ENCODE measurements at places on chromosomes 7 and 10.
A peak's percentile ranks its signal among the peaks of the same experiment; 100 is the strongest.

DNA sequence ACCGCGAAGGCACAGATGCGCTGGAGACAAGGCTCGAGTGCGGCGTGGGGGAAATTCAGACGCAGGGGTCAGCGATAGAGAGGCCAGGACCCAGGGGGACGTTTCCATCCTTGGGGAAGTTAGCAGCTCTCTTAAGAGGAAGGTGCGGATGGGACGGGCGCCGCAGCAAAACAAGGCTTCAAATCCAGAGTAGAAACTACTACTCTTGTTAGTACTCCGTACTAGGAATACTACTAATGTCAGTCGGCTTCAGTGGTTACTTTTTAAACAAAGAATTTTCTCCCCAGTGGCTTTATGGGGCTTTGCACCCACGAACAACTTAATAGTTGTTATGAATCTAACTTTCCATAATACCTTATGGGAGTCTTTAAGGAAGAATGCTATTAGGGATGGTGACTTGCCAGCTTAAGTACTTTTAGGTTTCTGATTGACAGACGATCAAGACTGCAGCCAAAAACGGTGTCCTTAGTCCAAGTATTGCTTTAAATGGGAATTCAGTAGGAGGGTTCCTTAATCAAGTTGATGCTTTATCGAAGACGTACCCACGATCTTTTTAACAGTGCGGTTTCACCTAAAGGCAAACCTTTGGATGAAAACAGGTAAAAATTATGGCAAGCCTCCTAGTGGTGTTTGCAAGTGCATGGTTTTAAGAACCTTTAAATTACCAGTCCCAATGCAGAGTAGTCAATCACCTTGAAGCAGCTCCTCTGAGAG lies 812 bp upstream of the IDE start:
- peak overlapping the region; percentile 97 for H3K27ac ChIP-seq
- peak overlapping the region; percentile 88 for H3K4me3 ChIP-seq
- no peaks in the 10 kb centered on the region for H3K36me3 ChIP-seq
- H3K4me1 ChIP-seq, result peaks cover 26% of the 10 kb centered on the region

DNA sequence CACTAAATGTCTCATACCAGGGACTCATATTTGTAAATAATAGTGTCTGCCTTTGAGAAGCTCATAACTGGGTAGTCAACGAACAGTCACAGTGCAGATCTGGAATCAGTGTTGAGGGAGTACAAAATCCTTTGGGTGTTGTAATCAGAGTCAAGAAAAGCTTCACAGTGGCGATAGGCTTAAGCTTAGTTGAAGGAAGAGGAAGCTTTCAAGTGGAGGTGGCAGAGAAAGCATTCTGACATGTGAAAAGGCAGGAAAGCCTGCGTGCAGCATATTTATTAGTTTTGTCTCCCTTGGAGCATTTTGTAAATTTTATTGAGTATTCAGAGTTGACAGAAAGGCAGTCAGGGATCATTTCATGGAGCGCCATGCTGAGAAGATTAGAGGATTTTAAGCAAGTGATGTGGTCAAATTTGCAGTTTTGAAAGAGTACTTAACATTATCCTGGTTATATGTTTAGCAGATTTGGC lies 104.9 kb downstream of the ADK start:
- peaks cover 16% of the 10 kb centered on the region for H3K4me1 ChIP-seq
- no peak overlapping the region for H3K4me3 ChIP-seq
- no peak for DNase-seq
- H3K27ac ChIP-seq, result no peak overlapping the region
- H3K27me3 ChIP-seq, result no peaks in the 10 kb centered on the region

DNA sequence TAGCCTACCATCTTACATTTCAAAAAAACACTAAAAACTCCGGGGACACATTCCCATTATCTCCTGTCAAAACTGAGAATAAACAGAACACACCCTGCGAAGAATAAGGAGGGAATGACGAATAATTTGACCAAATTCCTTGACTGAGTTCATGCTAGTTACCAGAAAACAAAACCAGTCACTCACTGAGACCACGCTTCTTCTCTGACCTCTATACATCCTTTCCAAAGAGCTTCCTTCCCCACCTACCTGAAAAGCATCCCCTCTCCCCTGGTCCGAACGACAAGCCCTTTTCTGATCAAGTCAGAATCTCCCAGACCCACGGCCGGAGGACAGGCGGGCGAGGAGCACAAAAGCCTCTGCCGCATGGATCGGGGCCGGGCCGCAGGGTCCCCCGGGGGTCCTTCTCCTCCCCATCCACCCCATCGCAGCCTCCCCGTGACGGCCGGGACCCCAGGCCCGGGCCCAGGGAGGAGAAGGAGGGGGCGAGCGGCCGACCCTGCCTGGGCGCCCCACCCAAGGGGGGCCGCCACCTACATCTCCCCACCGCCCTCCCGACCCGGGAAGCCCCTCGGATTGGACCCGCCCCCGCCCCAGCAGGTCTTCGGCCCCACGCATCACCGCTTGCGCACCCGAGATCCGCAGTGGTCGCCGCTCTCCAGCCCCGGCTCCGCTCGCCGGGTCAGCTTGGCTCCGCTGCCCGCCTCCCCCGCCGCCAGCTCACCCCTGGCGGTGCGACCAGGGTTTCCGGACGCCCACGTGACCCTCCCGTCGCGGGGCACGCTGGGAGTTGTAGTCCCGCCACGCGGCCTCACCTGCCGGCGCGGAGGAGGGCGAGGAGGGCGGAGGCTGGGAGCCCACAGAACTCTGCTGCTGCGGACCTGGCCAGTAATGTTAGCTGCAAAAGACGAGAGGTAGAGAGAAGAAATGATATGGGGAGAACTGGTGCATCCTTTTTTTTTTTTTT lies at the start of gene SLC37A3:
Gene SLC37A3 (minus strand): TSS at position 747 of the 967 bp plus-strand sequence. CDS start 16,004 bp downstream, outside the sequence.
- H3K4me3 ChIP-seq, result peak within 1 kb of the TSS; percentile 85
- no peaks in the 10 kb centered on the region for H3K36me3 ChIP-seq
- peak; percentile 49 for DNase-seq
- H3K27ac ChIP-seq, result peak within 1 kb of the TSS; percentile 72
- H3K27me3 ChIP-seq, result no peaks in the 10 kb centered on the region
- peaks cover 23% of the 10 kb centered on the region for H3K4me1 ChIP-seq

GRCh38 chr7:110317541-110318265 lies 773.2 kb upstream of the LRRN3 start:
- DNase-seq, result peak; percentile 1
- H3K36me3 ChIP-seq, result no peaks in the 10 kb centered on the region
- no peak overlapping the region for H3K4me3 ChIP-seq
- H3K27ac ChIP-seq, result no peak overlapping the region
- no peaks in the 10 kb centered on the region for H3K27me3 ChIP-seq
- H3K4me1 ChIP-seq, result no peaks in the 10 kb centered on the region

- DNase-seq, result no peak
- H3K4me3 ChIP-seq, result no peak overlapping the region
- H3K27ac ChIP-seq, result no peak overlapping the region
These were observed 53.1 kb upstream of the C7orf33 start for GRCh38 chr7:148537435-148537834.

- DNase-seq, result no peak
- H3K27ac ChIP-seq, result no peak overlapping the region
- H3K4me3 ChIP-seq, result no peak overlapping the region
- H3K36me3 ChIP-seq, result no peaks in the 10 kb centered on the region
These were observed 219.3 kb downstream of the THSD7A start for GRCh38 chr7:11612737-11613136.

- H3K36me3 ChIP-seq, result no peaks in the 10 kb centered on the region
- no peaks in the 10 kb centered on the region for H3K4me1 ChIP-seq
- H3K27ac ChIP-seq, result no peak overlapping the region
- DNase-seq, result no peak
- H3K4me3 ChIP-seq, result no peak overlapping the region
These were observed 40.9 kb upstream of the PAPSS2 start for GRCh38 chr10:87618566-87619423.
